Smooth muscle cell of trachea (primary cell): ENCODE measurements at places on chromosomes 2 and 18. TPM values are rescaled to one million over a fixed set of nuclear protein-coding genes. Genes with fewer than 3 reads are reported as not detected.

DSG4 gene
- not detected in 2 replicates for total RNA-seq

LOXHD1 gene
- not detected in 2 replicates for total RNA-seq

VIT gene
- total RNA-seq, result 1.2 and 2.3 TPM in 2 replicates

NUP35 gene
- total RNA-seq, result 6.8 and 15.4 TPM in 2 replicates

RTP5 gene
- total RNA-seq, result not detected in 2 replicates

STPG4 gene
- total RNA-seq, result 0.17 TPM in 1 of 2 replicates, not detected in the other

SKOR2 gene
- not detected in 2 replicates for total RNA-seq

PKDCC gene
- total RNA-seq, result 55.1 and 129 TPM in 2 replicates

GCG gene
- not detected in 2 replicates for total RNA-seq

BCS1L gene
- 32.3 and 41.9 TPM in 2 replicates for total RNA-seq

SLC9A4 gene
- not detected in 2 replicates for total RNA-seq

BOLL gene
- not detected in 2 replicates for total RNA-seq

TMEM247 gene
- total RNA-seq, result not detected in 2 replicates

RGPD3 gene
- 0.29 and 0.33 TPM in 2 replicates for total RNA-seq

UGT1A10 gene
- not detected in 2 replicates for total RNA-seq

CYRIA gene
- total RNA-seq, result 4.3 and 4.5 TPM in 2 replicates
